Stimulated activated naive B cell treated with anti-CD40 and anti-IgM and Interleukin-4, amounts not matched to agents 10 μg/mL and 1 μg/mL and 100 μg/mL, for 72 hours (primary cell): ENCODE measurements at places on chromosomes 2 and 18.

DNA sequence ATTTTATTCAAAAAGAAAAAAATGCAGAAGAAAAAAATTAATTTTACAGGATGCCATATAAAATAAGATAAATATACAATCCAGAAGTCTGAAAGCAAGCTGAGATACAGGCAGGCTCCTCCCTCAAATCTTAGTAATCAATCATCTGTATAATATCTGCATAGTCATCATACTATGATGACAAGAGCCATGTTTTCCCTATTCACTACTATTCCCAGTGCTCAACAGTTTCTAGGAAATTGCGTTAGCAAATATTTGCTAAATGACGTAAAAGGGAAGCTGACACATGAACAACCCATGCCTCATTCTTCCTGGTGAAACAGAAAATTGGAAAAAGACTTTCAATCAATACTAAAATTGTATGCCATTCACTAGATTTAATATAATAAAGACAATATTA lies 793.2 kb downstream of the SUCLG1 start:
- no peak for DNase-seq

DNA sequence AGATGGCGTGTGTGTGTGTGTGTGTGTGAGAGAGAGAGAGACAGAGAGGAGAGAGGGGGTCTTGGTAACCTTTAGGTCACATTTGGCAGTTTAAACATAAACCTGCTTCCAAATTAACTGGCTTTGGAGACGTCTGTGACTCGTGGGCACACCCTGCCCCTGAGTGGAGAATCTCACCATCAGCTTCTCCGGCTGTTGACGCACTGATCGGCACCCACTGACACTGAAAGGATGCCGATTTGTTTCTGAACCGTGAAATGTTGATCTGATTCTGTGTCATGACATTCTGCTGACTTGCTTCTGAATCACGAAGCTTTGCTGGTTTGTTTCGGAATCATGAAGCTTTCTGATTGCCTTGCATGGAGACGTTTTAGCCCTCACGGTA lies 114.7 kb downstream of the RTP5 start:
- DNase-seq: no peak

DNA sequence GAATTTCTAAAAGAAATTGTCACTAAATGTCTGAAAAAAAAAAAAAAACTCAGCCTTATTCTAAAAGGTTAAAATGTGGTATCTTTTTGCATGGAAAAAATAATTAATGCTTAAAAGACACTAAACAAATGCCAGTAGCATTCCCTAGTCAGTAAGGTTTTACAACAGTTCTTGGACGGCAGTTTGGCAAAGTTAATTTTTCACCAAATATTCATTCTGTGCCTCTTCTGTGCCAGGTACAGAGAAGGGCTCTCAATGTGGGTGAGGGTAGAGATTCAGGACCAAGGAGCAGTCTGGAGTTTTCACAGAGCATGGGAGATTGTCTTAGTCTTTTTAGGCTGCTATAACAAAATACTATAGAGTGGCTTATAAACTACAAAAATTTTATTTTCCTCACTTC lies 6.0 kb upstream of the CCDC93 start:
- no peak for DNase-seq

- DNase-seq: no peak
Measured at GRCh38 chr2:74043345-74044329, 58.9 kb downstream of the TET3 start.

GRCh38 chr18:46291149-46291548 lies 187.0 kb downstream of the HAUS1 start:
- no peak for DNase-seq

- DNase-seq: no peak
Measured at GRCh38 chr2:149098701-149099100, 60.2 kb downstream of the LYPD6B start.

DNA sequence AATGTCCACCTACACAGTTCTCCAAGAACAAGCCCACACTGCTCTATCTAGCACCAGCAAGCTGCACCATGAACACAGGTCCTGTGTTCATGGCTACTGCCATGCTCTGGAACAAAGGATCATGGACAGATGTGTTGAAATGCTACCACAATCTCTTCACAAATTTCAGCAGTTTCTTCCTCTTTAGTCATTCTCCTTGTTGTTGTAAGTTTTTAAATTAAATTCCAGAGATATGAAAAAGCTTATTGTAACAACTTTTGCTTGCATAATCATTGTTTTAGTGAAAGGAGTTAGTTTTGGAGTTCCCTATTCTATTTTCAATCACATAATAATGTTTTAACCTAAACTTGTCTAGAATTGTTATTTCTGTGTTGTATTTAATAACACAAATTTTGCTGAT lies 17.2 kb upstream of the NAPG start:
- no peak for DNase-seq

- no peak for DNase-seq
Measured at GRCh38 chr18:10015941-10016819, 102.4 kb downstream of the VAPA start.

GRCh38 chr2:133158024-133158423 lies 410.2 kb downstream of the NCKAP5 start:
- DNase-seq: no peak

- no peak for DNase-seq
Measured at GRCh38 chr18:38718365-38718901, 1152.8 kb upstream of the CELF4 start.

DNA sequence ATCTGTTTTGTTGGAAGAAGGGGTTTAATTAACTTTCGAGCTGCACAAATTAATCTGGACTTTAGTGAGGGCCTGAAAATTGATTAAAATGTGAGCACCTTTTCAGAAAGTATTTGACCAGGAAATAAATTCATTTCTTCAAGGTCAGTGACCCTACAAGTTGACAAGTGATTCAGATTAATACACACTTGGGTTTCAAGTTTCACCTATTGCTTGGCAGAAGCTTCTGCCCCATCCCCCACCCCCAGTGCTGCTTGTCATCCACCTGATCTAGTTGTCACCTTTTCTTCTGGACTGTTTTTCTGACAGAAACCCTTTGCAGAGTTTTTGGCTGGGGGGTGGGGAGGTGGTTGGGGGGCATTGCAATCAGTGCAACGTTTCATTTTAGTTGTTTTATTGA lies 46.2 kb downstream of the RPRM start:
- DNase-seq: no peak

- DNase-seq: no peak
Measured at GRCh38 chr2:102782933-102783332, 21.1 kb downstream of the TMEM182 start.

GRCh38 chr18:35029770-35030169 lies 11.4 kb upstream of the MAPRE2 start:
- no peak for DNase-seq

- DNase-seq: no peak
Measured at GRCh38 chr2:190882411-190882766, 1.8 kb downstream of the GLS start.

- no peak for DNase-seq
Measured at GRCh38 chr2:205405194-205405593, 277.1 kb upstream of the NRP2 start.

DNA sequence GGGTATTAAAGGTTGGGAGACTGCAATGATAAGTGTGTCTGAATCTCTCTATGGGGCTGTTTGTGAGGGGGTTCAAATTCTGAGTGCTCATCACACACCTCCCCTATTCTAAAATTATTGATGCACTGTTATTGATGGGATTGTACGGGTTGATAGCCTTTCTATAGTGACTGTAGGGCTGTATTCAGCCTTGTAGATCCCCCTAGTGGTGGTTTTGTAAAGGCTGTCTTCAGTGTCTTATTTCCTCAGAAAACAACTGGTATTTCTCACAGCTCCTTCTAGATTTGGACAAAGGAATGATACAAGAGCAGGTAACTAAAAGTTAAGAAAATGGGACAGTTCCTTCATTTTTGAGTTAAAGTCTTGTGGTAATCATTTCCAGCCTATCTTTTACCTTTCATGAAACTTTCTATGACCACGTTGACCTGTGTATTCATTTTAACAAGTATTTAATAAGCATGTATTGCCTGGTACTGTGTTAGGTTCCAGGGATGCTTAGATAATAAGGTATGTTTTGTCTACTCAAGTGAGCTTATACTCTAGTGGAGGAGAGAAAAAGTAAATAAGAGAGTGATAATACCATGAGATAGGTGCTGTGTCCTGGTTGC lies 21.2 kb downstream of the SMAD4 start:
- DNase-seq: no peak

DNA sequence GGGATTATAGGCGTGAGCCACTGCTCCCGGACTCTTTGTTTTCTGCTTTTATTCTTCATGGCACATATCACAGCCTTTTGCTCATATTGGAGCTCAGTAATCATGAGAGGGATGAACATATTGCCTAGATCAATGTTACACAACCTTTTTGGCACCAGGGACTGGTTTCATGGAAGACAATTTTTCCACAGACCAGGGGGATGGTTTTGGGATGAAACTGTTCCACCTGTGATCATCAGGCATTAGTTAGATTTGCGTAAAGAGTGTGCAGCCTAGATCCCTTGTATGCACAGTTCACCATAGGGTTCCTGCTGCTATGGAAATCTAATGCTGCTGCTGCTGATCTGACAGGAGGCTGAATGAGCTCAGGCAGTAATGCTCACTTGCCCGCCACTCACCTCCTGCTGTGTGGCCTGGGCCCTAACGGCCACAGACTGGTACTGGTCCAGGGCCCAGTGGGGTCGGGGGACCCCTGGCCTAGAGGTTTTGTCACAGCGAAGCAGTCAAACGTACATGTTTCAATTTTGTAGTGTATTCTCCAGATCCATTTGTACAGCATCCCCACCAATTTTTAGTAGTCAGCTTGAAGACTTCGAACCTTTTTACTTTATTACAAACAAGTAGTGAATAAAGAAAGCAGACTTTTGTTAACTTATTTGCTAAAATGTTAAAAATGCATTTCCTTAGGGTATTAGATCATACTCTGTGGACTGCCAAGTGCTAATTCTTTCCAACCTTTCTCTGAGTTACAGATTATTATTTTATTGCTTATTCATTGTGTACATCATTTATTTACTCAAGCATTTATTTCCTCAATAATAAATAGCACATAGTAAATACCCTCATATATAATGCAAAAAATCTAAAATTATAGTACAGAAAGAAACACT lies 6.2 kb downstream of the DAW1 start:
- no peak for DNase-seq

DNA sequence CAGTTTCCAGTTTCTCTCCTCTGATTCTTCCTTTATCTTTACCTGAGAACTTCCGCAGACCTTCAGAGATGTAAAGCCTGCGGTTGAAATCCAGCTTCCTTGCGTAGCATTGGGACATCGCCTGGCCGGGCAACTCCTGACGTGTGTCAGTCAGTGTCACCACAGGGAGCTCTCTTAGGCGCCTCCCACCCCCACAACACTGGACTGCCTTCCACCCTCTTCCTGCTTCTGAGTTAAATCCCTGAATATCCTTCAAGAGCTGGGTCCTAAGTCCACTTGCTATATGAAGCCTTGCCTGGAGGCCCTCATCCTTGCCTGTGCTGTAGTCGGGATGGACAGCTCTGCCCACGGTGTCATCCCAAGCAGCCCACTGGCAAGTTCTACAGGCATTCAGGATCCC lies 179.4 kb downstream of the SEPTIN10 start:
- DNase-seq: no peak

- DNase-seq: no peak
Measured at GRCh38 chr2:19864381-19864780, 37.4 kb downstream of the TTC32 start.

DNA sequence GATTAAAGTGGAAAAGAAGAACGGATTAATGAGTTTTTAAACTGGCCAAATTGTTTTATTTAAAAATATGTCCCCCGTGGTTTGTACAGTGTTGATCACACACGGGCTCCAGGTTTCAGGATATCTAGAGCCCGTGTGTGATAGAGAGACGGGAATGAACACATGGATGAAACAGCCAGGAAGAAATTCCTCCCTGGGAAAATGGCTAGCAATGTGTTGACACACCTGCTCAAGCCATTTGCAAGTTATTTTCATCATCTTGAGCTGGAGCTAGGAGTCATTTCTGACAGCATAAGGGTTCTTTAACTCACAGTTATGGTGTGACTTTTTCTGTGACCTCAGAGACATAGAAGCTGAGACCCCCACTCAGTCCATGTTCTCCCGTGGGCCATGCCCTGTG lies 81.6 kb downstream of the LRRFIP1 start:
- DNase-seq: no peak

DNA sequence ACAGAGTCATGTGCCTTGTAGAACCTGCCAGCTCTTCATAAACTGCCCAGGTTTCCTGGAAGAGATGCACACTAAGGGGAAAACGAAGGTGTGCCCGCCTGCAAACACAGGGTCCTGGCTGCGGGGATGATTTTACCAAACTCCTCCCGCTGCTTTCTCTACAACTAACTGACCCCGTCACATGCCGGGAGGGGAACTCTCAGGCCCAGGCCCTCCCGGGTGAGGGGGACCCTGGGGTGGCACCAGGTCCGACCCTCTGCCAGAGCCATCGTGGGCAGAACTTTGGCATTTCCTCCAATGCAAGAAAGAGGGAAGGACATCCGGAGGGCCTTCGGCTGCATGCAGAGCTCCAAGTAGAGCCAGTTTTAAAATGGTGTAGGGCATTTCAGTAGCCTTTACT lies 28.6 kb downstream of the CAPN13 start:
- DNase-seq: no peak

GRCh38 chr2:239979243-239980023 lies 45.7 kb downstream of the NDUFA10 start:
- DNase-seq: no peak

DNA sequence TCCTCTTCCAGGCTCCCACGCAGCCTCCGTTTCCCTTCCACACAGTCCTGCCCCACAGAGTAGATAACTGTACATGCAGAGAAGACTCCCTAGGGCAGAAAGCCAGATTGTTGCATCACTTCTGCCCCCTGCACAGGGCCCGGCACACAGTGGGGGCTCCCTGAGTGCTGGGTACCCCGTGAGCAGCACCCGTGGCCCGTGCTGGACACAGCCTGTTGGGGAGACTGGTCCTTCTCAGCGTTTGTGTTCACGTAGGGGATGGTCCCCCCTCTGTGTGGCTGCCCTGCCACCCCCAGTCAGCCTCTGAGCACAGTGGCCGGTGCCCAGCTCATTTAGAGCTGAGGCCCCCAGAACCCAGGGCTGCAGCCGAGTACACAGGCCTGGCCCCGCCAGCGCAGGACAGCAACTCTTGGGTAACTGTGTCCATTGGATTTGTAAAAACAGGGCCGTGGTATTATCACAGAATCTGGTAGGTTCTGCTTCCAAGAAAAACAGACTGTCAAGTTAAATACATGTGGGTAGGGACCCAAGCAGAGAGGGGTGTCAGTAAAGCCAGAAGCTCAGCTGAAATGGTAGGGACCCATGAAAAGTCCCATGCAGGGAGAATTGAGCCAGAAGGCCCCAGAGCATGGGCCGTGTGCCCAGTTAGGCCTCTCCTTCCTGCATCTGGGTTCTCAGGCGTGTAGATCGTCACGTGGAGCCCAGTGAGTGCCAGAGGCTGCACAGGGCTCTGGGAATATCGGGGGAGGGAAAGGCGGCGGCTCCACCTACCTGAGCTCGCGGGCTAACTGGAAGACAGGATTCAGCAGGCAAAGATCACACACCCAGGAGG lies 257.3 kb downstream of the ATAD2B start:
- DNase-seq: no peak

- no peak for DNase-seq
Measured at GRCh38 chr2:217793566-217794132, 209.1 kb downstream of the TNS1 start.
